Fibroblast of skin of scalp (primary cell): ENCODE measurements at places on chromosomes 5 and 9.

DNA sequence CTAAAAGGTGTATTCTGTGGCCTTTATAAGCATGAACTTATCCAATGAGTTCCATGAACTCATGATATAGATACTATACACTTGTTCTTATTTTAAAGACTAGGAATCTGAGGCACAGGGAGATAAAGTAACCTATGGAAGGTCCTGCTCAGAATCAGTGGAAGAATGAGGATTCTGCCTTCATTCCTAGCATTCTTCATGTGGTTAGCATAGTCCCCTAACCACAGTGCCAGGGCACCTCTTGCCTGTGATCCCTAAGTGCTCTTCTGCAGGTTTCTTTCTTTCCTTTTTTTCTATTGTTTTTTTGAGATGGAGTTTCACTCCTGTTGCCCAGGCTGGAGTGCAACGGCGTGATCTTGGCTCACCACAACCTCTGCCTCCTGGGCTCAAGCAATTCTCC, 174.1 kb downstream of the C9orf152 start:
- no peak for DNase-seq

DNA sequence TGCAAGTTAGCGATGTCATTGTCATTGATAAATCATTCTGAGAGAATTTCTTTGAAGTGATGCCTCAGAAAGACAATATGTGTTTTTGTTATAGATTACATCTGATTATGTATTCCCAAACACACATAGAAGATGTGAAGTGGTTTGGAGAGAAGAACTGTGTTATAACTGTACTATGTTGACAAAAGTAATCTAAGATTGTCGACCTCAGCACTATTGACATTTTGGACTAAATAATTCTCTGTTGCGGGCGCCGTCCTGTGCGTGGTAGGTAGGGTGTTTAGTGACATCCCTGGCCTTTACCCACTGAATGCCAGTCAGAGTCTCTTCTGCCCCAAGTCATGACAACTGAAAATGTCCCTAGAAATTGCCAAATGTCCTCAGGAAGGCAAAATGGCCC, 77.8 kb downstream of the CFAP90 start:
- DNase-seq: no peak

DNA sequence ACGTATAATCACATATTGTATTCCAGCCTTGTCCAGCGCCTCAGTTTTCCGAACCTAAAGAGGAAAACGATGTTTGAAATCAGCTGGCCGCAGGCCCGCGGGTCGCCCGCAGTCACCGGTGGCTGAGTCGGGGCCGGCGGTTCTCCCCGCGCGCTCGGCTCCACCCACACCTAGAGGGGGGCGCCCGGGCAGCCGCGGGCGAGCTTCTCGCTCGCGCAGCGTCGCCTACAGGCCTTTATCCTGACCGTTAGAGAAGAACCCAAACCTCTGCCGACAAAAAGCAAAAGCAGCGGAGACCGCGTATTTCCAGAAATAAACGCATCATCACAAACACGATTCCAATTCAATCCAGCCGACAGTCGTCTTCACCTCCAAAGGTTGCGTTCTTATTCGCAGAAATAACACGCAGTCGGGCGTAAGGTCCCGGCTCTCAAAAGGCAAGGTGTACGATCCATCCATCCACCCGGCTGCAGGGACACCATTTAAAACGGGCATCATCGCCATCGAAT, 725 bp upstream of the NIPBL start:
- peak; percentile 80 for DNase-seq

DNA sequence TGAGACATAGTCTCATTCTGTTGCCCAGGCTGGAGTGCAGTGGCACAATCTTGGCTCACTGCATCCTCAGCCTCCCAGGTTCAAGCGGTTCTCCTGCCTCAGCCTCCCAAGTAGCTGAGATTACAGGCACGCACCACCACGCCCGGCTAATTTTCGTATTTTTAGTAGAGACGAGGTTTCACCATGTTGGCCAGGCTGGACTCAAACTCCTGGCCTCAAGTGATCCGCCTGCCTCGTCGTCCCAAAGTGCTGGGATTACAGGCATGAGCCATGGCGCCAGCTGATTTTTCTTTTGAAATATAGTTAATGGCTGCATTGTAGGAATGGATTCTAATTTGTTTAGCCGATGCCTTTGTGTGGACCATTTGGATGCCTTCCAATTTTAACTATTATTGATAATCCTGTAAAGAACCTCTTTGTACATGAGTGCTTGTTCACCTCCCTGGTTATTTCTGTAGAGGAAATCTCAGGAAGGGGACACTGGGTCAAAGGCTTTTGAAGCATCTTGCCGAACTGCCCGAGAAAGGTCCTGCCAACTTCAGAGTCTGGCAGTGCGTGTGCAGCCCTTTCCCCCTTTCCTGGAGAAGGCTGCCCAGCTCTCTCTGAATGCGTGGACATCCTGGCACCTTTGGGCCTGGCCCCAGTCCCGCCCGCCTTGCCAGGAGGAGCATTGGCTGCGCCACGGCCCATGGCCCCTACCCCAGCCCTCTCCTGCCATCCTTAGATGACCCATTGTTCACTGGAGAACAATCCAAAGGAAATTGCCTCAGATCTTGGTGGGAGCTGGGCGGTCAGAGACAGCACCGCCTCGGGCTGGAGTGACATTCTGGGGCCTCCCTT, 8.9 kb upstream of the NUP214 start:
- DNase-seq: no peak
